ENCODE measurements at places on chromosomes 2 and 18.

DNA sequence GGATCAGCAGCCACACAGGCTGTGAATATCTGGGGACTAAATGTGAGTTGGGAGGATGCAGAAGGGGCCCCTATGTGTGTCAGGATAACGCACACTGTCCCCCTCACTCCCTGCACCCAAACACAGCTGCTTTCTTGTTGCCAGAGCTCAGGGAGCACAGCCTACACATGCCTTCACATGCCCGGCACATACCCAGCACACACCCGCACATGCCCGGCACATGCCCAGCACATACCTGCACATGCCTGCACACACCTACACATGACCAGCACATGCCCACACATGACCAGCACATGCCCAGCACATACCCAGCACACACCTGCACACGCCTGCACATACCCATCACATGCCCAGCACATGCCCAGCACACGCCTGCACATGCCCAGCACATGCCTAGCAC lies 75.6 kb downstream of the TPO start:
- no peak for DNase-seq

DNA sequence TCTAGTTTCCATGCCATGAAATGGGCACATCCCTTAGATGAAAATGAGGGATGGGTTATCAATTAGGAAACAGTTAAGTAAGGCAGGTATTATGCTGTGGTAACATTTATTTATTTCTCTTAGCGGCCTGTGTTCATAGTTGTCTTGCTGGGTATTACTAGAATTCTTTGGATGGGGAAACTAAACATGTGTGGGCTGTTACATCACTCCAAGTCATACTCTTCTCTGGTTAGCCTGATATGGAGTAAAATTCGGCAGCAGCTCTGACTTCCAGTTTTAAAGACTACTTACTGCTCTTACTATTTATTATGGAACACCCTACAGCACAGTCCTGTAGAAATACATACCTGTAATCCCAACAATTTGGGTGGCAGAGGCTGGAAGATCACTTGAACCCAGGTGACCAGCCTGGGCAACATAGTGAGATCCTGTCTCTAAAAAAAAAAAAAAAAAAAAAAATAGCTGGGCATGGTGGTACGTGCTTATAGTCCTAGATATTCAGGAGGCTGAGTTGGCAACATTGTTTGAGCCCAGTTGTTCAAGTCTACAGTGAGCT lies 33.1 kb upstream of the RASGRP3 start:
- no peak for DNase-seq

- no peak for DNase-seq
These were observed 112.5 kb upstream of the ARHGAP28 start for GRCh38 chr18:6616981-6617380.

DNA sequence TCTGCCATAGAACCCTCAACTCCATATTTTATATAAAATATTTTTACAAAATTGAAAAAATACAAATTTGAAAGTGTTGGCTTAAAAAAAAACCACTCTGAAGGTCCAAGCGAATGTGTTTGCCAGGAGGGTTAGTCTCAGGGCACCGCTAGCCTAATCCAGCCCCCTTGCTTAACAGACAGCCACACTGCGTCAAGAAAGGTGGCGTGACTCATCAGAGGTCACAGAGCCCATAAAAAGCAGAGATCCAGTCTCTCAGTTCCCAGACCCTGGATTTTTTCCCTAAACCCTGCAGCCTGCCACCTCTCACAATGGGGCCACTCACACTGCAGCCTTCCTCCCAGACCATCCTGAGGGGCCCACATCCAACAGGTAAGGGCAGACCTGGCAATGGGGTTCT lies 3.9 kb upstream of the TNS1 start:
- DNase-seq = no peak

- no peak for DNase-seq
These were observed 232.8 kb downstream of the MBD5 start for GRCh38 chr2:148253685-148254084.

- no peak for DNase-seq
These were observed 43.0 kb upstream of the FAHD2A start for GRCh38 chr2:95359501-95359930.

DNA sequence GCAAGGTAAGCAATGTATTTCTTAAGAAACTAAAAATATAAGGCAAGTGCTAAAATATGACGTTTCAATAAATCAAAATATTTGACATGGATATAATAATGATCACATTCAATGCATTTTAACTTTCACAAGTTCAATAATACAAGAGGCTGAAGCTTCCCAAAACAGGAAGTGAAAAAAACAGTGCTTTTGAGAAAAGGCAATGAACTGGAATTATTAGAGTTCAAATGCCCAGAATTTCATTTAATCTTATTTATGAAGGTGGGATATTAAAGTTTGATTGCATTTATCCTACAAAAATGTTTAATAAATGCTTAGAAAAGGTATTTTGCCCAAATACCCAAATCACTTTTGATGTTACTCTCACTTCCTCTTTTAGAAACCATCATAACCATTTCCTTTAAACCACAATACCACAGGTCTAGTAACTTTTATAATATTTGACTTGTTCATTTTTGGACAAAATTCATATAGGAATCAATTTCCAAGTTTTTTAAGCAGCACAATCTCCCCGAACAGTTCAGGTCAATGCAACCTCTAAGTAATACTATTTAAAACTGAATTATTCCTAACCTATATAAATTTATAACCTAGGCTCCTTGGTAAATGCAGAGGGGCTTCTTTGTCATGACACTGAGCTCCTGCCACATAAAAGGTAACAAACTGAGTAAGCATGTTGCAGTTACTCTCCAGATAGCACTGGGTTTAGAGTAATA lies 2.1 kb downstream of the NCKAP1 start:
- DNase-seq = no peak

GRCh38 chr2:160989778-160990177 lies 170.4 kb upstream of the TANK start:
- no peak for DNase-seq

- no peak for DNase-seq
These were observed 13.2 kb upstream of the KLHL30 start for GRCh38 chr2:238125127-238125885.

DNA sequence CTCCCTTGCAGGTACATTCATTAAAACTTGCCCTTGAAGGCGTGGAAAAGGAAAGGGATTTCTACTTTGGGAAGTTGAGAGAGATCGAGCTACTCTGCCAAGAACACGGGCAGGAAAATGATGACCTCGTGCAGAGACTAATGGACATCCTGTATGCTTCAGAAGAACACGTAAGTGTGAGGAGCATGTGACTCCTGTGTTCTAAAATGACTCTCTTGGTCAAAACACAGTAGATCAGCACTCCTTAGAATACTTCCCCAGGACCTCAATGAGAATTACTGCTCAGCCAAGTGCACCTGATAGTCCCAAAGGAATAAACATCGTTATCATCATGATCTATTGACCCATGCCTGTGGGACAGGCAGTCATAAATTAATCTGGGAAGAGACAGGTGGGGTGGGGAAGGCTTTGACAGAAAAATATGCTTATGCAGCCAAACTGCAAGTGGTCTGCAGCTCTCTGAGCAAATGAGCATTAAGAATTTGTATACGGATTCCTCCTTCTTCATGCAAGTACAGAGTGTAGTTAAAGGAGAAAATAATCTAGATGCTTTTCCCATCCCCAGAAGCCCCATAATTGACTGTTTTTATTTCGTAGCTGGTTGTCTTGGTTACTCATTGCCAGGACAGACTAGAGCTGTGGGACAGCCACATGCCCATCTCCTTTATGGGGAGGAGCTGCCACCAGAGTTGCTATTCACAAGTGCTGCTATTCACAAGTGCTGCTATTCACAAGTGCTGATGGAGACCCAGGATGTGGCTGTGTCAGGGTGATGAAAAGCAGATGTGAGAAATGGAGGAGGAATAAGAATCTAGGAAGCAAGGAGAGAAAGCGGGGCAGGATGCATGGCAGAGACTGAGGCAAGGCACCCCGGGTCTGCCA lies 91.0 kb downstream of the MAPRE2 start:
- DNase-seq = no peak

GRCh38 chr2:64203858-64204632 lies 59.8 kb upstream of the PELI1 start:
- DNase-seq = no peak

- DNase-seq = no peak
These were observed 6.8 kb upstream of the COX7A2L start for GRCh38 chr2:42367835-42368234.

DNA sequence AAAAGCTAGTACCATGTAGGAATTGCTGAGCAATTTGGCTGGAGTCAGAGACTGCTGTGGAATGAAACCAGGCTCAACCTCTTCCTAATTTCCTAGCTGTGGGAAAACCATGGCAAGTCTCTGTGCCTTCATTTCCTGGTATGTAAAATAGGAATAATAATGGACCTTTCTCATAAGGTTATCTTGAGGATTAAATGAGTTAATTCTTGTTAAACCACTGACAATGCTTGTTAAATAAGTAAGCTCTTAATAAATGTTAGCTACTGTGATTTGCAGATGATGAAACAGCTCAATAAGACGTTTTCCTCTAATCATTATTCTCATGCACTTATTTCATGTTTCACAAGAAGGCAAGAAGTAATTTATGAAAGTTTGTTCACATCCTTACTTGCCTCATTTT lies 346.7 kb downstream of the RND3 start:
- no peak for DNase-seq

DNA sequence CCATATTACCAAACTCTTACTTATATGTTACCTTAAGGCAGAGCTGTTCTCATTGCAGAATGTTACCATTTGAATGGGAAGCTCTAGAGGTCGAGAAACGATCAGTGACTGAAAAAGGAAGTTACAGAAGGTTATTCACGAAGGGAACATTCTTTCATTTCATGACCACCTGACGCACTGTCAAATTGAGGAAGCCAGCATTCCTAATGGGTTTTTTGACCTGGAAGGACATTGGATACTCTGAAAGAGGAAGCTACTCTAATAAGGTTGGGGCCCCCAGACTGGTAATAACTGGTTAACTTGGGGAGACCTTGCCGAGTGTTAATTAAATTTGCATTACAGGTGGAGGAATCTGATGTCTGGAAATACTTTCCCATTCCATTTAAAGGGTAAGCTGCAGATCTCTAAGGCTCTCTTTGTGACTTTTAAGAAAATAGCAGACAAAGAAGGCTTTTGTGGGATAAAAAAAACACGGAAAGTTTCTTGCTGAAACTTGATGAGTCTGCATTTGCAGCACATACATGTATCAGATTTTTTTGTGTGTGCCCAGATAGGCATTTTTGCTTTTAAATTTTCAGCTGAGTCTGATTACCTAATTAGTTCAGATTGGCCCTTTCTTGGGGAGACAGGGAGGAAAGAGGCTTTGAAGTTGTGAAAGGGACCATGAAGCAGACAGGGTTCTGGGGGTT lies 137.1 kb downstream of the LTBP1 start:
- DNase-seq = no peak

- no peak for DNase-seq
These were observed 39.9 kb downstream of the PLEKHB2 start for GRCh38 chr2:131145040-131145439.

- no peak for DNase-seq
These were observed 250.0 kb downstream of the HRH4 start for GRCh38 chr18:24710474-24710873.

DNA sequence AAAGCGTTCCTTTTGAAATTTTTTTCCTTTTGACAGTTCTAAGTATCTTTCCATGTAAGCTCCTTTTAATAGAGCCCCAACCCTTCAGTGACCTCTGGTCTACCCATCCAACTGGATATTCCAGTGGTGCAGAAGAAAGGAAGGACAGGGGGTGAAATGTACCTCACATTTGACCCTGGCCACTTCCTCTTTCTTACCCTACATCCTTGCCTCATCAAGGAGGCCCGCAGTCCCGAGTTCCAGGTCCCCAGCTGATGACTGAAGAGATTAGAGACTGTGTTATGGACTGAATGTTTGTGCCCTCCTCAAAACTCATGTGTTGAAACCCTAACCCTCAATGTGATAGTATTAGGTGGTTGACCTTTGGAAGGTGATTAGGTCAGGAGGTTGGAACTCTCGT lies 158.1 kb downstream of the RBM43 start:
- no peak for DNase-seq

DNA sequence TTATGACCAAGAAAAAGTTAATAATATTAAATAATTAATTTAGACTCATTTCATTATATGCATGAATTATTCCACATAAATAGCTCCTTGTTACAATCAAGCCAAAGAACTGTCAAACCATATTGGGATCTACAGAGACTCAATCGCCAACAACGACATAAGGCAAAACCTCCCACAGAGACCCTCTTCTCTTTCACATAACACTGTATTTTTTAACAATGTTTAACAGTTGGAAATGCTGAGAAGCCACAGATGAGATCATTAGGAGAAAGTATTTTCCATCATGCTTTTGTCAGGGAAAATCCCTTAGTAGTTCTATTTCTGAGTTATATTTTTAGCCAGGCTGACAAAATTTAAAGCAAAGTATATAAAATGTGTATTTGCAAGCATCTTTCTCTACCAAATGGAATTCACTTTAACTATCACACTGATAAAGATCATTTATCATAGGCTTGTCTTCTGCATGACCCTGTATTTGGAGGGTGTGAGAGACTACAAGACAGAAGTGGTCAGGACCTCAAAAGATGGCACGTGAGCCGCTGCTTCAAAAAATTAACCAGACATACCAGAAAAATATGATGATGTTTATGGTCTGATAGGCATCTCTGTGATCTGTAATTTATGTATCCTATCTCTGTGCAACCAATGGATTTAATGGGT lies 383.8 kb downstream of the NRXN1 start:
- DNase-seq = no peak

DNA sequence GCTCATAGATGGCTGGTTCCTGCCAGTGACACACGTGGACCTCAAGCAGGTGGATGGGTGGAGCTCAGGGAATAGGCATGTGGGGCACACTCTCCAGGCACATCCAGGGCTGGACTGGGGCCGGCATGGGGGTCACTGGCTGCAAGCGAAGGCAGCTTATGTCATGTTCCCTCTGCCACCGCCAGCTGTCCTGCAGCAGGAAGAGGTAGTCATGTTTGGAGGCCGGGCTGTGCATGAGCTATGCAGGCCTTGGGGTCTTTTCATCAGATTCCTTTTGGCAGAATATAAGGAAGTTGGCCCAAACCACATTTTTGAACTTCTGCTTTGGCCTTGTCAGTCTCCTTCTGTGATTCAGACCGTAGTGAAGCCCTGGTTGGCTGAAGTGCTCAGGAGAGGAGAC lies 61.5 kb downstream of the AGAP1 start:
- DNase-seq = no peak

- no peak for DNase-seq
These were observed 36.7 kb upstream of the SKA1 start for GRCh38 chr18:50338122-50338521.

DNA sequence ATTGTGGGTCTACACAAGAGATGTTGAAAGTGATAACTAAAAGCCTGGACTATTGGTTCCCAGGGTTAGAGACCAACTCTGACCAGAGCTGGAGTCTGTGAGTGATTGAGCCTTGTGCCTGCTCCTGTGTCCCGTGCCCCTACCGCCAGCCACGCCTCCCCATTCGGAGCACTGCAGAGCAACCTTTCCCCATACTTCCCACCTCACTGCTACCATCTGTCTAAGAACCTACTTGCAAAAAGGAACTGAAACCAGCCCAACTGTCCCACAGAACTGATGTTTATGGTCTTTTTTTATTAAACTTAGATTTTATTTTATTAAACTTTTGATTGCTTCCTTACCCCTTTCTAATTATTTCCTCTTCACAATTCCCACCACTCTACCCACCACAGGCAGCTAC lies 300.3 kb upstream of the MGAT5 start:
- DNase-seq = no peak
